Motor neuron (in vitro differentiated cells): ENCODE measurements at places on chromosomes 5 and 9.

DNA sequence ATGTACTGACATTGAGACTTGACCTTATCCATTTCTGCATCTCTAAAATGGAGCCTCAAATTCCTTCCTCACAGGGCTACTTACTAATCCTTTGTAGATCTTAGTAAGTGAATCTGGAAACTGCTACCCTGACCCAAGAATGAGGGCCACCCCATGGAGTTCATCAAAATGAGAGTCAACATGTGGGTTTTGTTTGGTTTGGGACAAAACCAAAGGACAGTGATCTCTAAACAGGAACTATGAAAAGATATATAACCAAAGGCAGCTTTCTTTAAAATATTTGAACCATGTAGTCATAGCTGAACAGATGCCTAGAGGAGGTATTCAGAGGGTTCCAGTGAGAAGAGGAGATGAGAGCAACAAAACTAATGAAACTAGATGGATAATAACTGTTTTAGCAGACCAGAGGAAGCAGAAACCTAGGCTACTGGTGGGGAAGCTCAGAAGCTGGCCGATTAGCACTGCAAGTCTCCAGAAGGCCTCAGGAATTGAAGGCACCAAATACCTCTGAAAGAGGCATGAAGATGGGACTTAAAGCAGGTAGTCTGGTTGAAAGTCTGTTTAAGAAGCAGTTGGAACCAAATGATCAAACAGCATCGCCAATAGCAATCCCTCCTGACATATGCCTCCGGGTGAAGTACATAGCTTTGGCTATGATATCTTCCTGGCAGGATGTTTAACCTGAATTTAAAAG lies 45.8 kb downstream of the THOC3 start:
- ATAC-seq: no peak

DNA sequence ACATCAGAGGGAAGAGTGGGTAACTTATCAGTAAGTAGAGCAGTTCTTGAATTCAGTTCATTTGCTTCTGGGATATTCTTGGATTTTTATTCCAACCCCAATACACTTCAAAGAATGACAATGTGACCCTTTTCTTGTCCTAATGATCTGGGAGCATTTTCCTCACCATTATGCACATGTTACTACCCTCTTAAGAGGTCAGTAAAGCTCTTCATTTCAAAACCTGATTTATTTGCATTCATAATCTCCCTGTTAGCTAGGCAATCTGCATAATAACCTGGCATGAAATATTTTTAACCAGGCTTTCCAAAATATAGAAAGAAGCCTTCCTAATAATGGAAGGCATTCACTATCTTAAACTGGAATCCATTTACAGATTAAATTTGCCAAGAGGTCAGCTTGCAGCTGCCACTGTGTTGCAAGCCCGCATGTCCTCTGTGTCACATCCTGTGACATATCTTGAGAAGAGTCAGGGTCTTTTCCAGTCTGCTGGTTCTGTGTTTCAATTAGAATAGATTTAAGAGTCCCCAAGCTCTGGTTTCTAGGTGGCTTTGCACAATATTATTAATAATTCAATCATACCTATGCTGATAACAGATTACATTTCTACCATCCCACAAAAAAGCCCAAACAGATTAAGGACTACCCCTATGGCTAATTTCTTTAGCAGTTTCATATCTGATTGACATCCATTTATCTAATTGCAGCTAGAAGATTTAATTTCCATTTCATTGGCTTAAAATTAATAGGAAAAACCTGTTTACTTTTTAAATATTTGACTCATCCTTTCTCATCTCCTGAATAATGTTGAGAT lies 30.9 kb upstream of the PPP2R2B start:
- peak; percentile 85 for ATAC-seq

GRCh38 chr5:53403291-53403690 lies 77.1 kb upstream of the FST start:
- no peak for ATAC-seq

DNA sequence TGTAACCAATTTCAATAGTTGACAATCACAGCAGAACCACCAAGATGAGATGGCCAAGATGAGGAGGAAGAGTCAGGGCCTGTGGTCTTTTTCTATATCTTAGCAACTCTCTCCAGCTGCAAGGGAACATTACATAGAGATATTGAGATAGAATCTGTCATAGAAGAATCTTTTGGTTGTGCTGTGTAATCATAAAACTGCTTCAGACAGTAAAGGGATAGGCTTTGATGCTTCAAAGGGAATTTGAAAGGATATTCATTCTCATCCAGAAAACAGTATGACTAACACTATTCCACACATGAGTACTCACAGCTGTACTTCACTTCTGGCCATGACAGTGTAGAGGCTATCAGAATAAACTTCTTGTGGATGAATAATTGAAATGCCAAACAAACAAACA lies 145.9 kb downstream of the YIPF5 start:
- ATAC-seq: no peak

- no peak for ATAC-seq
Measured at GRCh38 chr9:110969971-110970386, 68.3 kb downstream of the LPAR1 start.

DNA sequence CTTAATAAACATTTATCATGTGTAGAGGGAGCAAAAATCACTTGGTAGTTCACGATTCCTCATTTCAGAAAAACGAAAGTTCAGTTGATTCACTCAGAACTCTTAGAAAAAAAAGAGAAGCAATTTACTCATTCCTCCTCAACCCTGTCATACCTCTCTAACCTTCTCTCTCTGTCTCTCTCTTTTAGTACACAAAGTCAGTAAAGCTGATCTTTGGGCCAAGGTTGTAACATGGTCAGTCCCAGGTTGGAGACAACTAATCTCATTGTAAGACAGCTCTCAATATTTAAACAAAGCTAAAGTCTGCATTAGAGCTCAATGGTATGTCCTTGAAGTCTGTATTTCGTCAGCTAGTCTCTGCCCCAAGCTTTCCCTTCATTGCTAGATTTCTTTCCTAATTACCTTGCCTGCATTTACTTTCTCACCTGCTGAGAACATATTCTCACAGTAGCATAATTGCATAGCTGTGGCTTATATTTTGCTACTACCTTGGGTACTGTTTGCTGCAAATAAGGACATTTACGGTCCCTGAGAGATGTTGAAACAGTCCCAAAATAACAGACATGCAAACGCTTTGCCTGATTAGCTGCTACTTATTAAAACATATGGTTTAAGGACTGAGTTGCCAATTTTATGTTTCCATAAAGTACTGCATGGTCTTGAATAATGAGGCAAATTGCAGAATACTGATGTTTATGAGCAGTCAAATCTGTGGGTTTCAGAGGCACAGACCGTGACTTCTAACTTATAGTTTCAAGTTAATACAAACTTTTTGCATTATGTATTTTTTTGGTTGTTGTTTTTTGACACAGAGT lies 138.3 kb downstream of the GPBP1 start:
- no peak for ATAC-seq

- no peak for ATAC-seq
Measured at GRCh38 chr5:124733329-124733650, 13.1 kb downstream of the ZNF608 start.

DNA sequence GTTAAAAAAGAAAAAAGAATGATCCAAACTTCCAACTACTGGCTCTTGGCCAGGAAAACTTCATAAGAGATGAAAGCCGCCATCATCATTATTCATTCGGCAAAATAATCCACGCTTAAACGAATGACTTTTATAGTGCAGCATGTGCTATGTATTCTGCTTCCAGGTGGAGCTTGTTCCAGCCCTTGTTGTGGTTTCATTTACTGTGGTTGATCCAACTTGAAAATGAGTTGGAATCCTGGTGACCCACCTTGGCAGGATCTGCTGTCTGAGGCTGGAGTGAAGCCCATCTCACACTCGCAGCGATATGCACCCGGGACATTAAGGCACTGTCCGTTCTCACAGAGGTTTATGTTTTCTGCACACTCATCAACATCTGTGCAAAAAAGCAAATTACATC lies 209.6 kb downstream of the FBN2 start:
- ATAC-seq: no peak

DNA sequence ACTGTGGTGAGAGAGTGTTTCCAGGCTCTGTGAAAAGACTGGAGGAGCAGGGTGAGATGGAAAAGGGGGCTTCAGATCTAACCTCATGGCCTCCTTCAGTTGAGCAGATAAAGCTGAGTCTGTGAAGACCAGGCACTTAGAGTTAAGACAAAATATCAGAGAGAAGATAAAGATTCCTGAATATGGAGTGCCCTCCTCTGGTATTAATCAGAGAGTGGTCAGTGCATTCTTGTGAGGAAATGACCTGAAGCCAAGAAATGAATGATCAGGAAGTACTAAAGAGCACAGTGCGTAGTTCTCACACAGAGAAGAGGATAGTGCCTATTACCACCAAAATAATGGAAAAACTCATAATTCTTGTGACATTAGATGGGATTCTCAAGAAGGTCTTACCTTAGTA lies 1417.0 kb upstream of the ACO1 start:
- no peak for ATAC-seq

GRCh38 chr9:96073531-96074480 lies 198.3 kb downstream of the ERCC6L2 start:
- no peak for ATAC-seq

DNA sequence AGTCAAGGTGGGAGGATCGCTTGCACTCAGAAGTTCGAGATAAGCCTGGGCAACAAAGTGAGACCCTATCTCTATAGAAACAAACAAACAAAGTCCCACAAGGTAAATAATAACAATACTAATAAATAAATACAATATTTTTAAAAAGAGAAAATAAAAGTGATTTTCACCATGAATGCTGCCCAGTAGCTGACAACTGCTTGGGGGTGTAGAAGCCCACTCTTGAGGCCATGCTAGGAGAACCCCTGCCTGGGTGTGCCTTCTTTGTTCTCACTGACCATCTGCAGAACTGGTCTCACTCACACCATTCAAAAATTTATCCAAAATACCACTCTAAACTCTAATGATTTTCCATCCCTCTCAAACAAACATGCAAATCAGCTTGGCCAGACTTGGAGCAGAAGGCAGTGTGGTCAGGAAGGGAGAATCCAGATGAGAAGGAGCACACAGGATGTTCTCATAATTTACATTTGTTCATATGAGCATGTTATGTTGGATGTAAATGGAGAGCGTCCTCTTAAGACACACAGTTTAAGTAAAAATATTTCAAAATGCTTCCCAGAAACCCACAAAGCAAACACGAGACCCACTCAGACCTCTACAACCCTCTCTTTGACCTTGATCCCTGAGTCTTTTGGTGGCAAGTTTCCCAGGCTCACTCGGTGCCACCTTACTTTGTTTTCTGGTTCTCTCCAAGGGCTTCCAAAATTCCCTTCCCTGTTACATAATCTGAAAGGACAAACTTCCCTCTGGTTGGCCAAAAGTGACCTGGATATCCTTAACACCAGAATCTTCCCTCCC lies 7.9 kb upstream of the RAI14 start:
- no peak for ATAC-seq

GRCh38 chr5:85077581-85077980 lies 692.9 kb upstream of the EDIL3 start:
- no peak for ATAC-seq

GRCh38 chr9:128992995-128993394 lies 35.1 kb downstream of the SH3GLB2 start:
- ATAC-seq: no peak

GRCh38 chr9:117772960-117773359 lies 68.8 kb downstream of the TLR4 start:
- peak; percentile 53 for ATAC-seq

GRCh38 chr9:17528859-17529258 lies 50.0 kb upstream of the SH3GL2 start:
- ATAC-seq: no peak

DNA sequence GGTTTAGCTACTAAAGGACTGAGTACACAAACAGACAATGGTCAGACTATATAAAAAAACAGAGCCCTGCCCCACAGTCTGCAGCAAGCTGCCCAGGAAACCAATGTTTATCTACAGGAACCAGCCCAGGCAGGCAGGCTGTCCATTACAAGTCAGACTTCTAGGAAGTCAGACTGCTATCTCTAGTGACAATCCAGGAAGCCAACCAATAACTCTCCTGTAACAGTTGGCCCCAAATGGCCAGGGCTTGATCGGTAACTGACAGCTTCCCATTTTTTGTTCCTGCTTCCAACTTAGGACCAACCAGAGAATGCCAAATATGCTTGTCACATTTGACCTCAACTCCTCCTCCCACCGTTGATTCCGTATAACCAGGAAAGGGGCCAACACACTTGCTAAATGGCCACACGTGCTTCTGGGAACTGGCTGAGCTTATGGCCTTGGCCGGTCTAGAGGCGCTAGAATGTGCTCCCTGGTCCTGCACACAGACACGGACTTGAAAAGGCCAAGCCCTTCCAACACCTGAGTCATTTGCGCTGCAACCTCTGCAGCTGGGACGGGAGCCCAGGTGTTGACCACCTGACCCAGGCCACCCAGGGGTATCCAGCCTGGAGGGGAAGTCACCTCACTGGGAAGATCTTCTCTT lies 79.6 kb upstream of the CDK20 start:
- no peak for ATAC-seq

DNA sequence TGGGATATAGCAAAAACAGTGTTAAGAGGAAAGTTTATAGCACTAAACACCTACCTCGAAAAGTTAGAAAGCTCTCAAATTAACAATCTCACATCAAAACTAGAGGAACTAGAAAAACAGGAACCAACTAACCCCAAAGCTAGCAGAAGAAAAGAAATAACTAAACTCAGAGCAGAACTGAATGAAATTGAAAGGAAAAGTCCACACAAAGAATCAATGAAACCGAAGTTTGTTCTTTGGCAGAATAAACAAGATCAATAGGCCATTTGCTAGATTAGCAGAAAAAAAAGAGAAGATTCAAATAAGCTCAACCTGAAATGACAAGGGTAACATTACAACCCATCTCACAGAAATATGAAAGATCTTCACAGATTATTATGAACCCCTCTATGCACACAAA lies 234.8 kb upstream of the ISL1 start:
- ATAC-seq: no peak

GRCh38 chr5:169325273-169325672 lies 24.3 kb upstream of the SLIT3 start:
- no peak for ATAC-seq

DNA sequence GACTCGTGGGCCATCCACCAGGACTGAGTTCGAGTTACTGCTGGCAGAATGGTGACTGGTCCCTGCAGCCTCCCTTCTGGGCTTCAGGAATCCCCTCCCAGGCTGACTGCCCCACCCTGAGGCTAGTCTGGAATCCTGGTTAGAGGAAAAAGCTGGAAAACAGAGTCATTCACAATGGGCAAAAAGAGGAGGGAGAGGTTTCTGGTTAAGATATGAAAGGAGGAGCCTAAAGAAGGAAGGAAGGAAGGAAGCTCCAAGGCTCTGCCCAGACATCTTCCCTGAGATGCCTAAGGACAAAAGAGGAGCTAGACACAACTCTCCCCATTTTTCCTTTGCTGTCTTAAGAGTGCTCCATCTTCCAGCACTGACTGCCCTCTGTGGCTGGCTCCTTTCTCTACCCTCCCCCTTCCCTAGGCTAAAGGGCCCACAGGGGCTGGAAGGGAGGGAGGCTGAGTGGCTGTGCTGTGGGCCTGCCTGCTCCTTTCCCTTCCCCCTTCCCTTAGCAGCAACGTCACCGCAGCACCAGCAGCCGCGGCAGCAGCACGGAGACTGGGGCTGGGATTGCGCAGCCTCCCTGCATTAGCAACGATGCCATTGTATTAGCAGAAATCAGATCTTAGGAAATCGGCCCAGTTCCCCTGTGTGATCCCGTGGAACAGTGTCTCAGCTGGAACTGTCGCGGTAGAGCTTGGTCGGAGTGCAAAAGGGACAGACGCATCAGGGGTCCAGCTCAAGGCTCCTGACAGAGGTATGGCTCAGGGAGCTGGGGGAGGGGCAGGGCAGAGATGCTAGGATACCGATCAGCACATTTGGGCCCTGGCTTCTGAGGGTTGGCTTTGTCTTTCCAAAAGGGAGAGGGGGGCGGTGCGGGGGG lies 48.7 kb downstream of the RUSC2 start:
- ATAC-seq: peak; percentile 97

GRCh38 chr5:145971701-145972100 lies 35.3 kb downstream of the SH3RF2 start:
- no peak for ATAC-seq
